ENCODE measurements at places on chromosomes 5 and 9.

GRCh38 chr9:80326105-80326504, 754.3 kb downstream of the TLE4 start:
- no peaks in the 10 kb centered on the region for H3K36me3 ChIP-seq
- no peak overlapping the region for H3K27ac ChIP-seq
- no peak for DNase-seq
- no peak overlapping the region for H3K4me3 ChIP-seq

GRCh38 chr5:206406-206805, 11.5 kb downstream of the CCDC127 start:
- peaks cover 6% of the 10 kb centered on the region for H3K36me3 ChIP-seq
- DNase-seq = no peak
- H3K4me1 ChIP-seq = no peaks in the 10 kb centered on the region
- H3K27ac ChIP-seq = no peak overlapping the region

DNA sequence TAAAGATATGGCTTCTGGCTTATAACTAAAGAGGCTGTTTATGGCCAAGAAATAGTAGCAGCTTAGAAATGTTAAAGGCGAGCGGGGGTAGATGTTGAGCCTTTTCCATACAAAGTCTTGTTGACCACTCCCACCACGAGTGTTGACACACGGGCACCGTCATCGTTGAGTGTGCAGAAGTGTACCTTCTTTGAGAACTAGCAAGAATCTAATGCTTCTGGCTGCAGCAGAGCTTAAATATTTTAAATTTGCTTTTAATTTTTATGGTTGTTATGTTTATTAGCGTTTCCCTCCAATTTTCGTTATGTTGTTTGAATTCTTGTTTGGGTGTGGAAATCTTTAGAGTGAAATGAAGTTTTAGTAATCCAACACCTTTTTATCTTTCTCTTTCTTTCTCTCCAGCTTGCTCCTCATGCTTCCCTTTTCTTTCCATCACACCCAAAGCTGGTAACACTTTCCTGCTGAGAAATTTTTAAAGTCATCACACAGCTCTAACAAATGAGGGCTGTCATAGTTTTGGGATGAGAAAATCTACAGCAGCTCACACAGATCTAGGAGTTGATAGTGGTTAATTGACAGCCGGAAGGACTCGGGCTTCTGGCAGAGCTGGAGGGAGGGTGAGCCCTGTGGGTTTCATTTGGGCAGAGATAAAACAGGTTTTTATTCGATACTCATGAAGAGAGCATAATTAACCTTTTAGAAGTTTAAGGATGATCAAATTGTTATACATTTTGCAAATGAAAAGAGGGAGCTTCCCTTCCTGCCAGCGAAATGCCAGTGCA, 120.1 kb upstream of the ZNF608 start:
- H3K4me1 ChIP-seq = no peaks in the 10 kb centered on the region
- no peak overlapping the region for H3K4me3 ChIP-seq
- no peak overlapping the region for H3K27ac ChIP-seq
- no peaks in the 10 kb centered on the region for H3K27me3 ChIP-seq
- no peaks in the 10 kb centered on the region for H3K36me3 ChIP-seq

- DNase-seq = no peak
- no peaks in the 10 kb centered on the region for H3K36me3 ChIP-seq
- no peaks in the 10 kb centered on the region for H3K27me3 ChIP-seq
- no peak overlapping the region for H3K4me3 ChIP-seq
These were observed 408.3 kb downstream of the MED10 start for GRCh38 chr5:5969942-5970483.

- no peaks in the 10 kb centered on the region for H3K27me3 ChIP-seq
- H3K4me3 ChIP-seq = no peak overlapping the region
- no peak overlapping the region for H3K27ac ChIP-seq
- no peaks in the 10 kb centered on the region for H3K4me1 ChIP-seq
- H3K36me3 ChIP-seq = no peaks in the 10 kb centered on the region
These were observed 1.5 kb upstream of the FCHO2 start for GRCh38 chr5:72954389-72954788.

DNA sequence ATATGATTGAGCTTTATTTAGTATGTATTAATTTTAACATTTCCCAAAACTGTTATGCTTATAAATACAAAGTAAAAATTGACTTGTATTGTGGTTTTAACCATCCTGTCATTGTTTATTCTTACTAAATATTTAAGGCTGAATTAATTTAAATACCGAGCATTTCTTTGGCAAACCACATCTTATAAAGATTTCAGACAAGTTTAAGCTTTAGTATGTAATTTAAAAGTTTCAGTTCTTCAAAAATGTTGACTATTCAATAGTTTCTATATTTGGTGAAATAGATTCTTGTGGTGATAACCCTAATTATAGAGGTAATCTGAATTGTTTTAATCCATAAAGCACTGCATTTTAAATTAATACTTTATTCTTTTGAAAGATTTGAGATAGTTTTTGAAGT, 65.5 kb downstream of the CCNH start:
- no peaks in the 10 kb centered on the region for H3K27me3 ChIP-seq
- peaks cover 7% of the 10 kb centered on the region for H3K4me1 ChIP-seq
- H3K27ac ChIP-seq = peak overlapping the region; percentile 6
- H3K36me3 ChIP-seq = no peaks in the 10 kb centered on the region
- H3K4me3 ChIP-seq = no peak overlapping the region

GRCh38 chr5:173554989-173555705, 61.3 kb downstream of the BOD1 start:
- no peaks in the 10 kb centered on the region for H3K4me1 ChIP-seq
- DNase-seq = no peak
- no peaks in the 10 kb centered on the region for H3K27me3 ChIP-seq
- no peak overlapping the region for H3K4me3 ChIP-seq

DNA sequence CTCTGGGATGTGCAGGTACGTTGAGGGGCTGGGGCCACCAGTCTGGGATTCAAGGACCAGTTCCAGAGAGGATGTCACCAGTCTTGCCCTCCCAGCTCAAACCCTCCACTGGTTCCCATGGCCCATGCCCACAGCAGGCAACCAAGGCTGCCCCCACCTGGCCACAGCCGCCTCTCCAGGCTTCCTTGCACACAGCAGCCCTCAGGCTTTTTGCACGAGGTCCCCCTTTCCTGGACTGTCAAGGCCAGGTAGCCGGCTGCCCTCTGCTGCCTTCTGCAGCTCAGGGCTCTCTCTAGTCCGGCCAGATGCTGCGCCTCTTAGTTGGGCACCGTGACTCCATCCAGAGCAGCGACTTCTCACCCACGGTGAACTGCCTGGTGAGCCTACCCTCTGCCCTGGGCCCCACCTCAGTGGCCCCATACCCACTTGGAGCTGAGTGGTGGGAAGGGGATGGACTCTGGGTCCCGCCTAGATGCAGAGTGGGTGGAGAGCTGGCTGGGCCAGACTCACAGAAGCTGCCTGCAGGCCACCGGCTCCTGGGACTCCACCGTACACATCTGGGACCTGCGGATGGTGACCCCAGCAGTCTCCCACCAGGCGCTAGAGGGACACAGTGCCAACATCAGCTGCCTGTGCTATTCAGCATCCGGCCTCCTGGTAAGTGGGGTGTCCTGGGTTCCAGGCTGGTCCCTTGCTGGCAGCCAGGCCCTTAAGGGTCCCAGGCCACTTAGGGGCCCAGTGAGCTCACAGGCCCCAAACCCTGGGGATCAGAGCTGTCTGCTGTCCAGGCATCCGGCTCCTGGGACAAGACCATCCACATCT, 2.9 kb downstream of the WDR38 start:
- no peaks in the 10 kb centered on the region for H3K27me3 ChIP-seq
- peaks cover 13% of the 10 kb centered on the region for H3K4me1 ChIP-seq
- H3K36me3 ChIP-seq = peaks cover 28% of the 10 kb centered on the region

DNA sequence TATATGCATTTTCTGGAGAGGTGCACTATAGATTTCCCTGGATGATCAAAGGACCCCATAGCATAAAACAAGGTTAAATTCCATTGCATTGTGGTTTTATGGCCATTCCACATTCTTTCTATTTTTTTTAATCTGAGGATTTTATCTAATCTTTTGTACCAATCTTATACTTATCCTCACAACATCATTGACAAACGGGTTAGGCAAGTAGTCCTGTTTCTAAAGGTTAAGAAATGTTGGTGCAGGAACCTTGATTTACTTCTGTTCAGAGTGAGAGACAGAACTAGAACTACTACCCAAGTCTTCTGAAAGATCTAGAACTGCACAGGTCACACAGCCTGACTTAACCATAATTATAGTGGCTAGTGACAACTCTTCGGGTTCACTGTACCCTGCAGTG, 5.7 kb upstream of the DAB2 start:
- H3K36me3 ChIP-seq = no peaks in the 10 kb centered on the region
- no peaks in the 10 kb centered on the region for H3K27me3 ChIP-seq
- no peak for DNase-seq
- H3K4me1 ChIP-seq = no peaks in the 10 kb centered on the region
- H3K27ac ChIP-seq = no peak overlapping the region

GRCh38 chr5:132665574-132666080, 7.7 kb downstream of the IL13 start:
- peaks cover 47% of the 10 kb centered on the region for H3K4me1 ChIP-seq
- DNase-seq = no peak
- no peaks in the 10 kb centered on the region for H3K36me3 ChIP-seq
- H3K27me3 ChIP-seq = no peaks in the 10 kb centered on the region
- no peak overlapping the region for H3K27ac ChIP-seq
- H3K4me3 ChIP-seq = no peak overlapping the region

GRCh38 chr9:88824711-88825110, 166.6 kb upstream of the S1PR3 start:
- no peaks in the 10 kb centered on the region for H3K4me1 ChIP-seq
- H3K36me3 ChIP-seq = no peaks in the 10 kb centered on the region
- H3K27me3 ChIP-seq = no peaks in the 10 kb centered on the region
- DNase-seq = no peak

- H3K4me1 ChIP-seq = peaks cover 29% of the 10 kb centered on the region
- no peaks in the 10 kb centered on the region for H3K36me3 ChIP-seq
- H3K4me3 ChIP-seq = no peak overlapping the region
- no peaks in the 10 kb centered on the region for H3K27me3 ChIP-seq
- DNase-seq = no peak
- H3K27ac ChIP-seq = no peak overlapping the region
These were observed 92.7 kb downstream of the NRG2 start for GRCh38 chr5:139950436-139950835.

DNA sequence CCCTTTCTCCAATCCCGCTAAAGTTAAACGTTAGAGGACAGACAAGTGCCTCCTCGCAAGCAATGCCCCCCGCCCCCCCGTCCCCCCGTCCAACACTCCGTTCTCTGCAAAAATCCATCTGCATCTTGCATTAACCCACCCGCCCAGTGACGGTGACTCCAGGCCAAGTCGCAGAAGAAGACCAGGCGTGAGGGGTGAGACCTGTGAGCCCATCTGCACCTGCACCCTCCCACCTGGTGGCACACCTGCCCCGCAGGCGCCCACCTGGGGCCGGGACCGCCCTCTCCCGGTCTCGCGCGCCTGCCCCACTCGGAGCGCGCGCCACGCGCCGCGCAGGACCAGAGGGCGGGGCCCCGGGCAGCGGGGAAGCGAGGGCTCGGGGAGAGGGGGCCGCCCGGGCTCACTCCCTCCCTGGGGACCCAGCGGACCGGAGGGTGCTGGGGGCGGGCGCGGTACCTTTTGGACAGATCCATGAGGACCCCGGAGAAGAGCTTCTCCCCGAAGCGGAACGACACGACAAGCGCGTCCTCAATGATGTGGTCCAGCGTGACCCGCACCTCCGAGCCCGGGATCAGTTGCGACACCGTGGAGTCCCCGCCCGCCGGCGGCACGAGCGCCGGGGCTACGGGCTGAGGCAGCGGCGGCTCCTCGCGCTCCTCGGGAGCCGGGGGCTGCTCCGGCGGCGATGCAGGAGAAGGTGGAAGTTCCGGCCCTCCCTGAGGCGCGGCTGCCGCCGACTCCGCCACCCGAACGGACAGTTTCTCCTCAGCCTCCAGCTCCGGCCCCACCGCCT, 705 bp downstream of the PWWP2A start:
- peak overlapping the region; percentile 92 for H3K4me3 ChIP-seq
- H3K36me3 ChIP-seq = peaks cover 10% of the 10 kb centered on the region
- no peaks in the 10 kb centered on the region for H3K27me3 ChIP-seq

GRCh38 chr9:26954050-26954508, 2.1 kb upstream of the IFT74 start:
- no peaks in the 10 kb centered on the region for H3K4me1 ChIP-seq
- H3K36me3 ChIP-seq = no peaks in the 10 kb centered on the region
- H3K27ac ChIP-seq = peak overlapping the region; percentile 40
- H3K4me3 ChIP-seq = no peak overlapping the region
- no peaks in the 10 kb centered on the region for H3K27me3 ChIP-seq
- DNase-seq = no peak

DNA sequence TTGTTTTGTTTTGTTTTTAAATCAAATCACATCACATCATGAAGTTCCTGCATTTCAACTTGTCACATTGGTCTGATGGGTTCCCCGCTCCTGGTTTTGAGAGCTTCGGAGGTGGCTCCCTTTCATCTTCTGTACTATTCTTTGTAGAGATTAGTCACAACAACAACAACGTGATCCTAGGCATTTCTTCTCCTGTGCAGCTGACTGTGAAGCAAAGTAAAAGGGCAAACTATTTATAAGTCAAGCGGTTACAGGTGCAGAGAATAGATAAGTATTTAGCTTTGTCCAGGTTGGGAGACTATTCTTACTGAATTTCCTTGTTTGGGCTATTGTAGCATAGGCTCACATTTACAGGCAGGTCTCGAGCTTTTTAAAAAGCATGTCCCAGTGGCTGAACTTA, 197.7 kb upstream of the CDKN2B start:
- no peak for DNase-seq
- H3K4me3 ChIP-seq = no peak overlapping the region
- H3K27ac ChIP-seq = no peak overlapping the region
- H3K4me1 ChIP-seq = no peaks in the 10 kb centered on the region
- no peaks in the 10 kb centered on the region for H3K27me3 ChIP-seq

DNA sequence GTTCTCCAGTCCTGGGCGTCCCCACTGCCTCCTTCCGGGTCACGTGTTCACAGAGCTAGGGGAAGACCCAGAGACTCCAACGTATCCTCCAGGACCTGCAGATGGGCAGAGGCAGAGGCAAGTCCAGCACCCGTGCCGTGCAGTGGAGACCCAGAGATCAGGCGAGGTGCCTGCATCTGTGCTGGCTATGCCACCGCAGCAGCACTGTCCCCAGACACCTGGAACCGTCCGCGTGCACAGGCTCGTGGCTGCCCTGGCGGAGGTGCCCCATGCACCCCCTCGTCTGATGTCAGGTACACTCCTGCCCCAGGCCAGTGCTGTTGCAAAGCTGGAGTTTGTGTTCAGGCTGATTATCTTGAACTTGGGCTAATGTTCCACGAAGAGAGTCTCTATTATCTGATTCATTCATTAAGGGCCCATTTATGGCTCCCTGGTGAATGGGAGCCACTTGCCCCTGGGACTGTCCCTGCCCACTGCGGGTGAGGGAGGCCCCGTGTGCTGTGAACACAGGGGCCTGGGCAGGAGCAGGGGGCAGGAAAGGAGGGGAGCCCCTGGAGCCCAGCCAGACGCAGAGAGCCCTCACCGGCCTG, 13.7 kb downstream of the IRX4 start:
- no peak for DNase-seq
- no peaks in the 10 kb centered on the region for H3K36me3 ChIP-seq
- no peaks in the 10 kb centered on the region for H3K4me1 ChIP-seq
- H3K27ac ChIP-seq = no peak overlapping the region
- H3K27me3 ChIP-seq = peaks cover 8% of the 10 kb centered on the region

GRCh38 chr9:31639451-31639850, 745.0 kb upstream of the ACO1 start:
- no peak for DNase-seq
- no peak overlapping the region for H3K4me3 ChIP-seq
- H3K36me3 ChIP-seq = no peaks in the 10 kb centered on the region
- no peaks in the 10 kb centered on the region for H3K4me1 ChIP-seq
- H3K27me3 ChIP-seq = no peaks in the 10 kb centered on the region
- H3K27ac ChIP-seq = no peak overlapping the region

GRCh38 chr5:140391312-140391711, 10.3 kb upstream of the ANKHD1 start:
- H3K4me1 ChIP-seq = no peaks in the 10 kb centered on the region
- no peak for DNase-seq
- no peaks in the 10 kb centered on the region for H3K36me3 ChIP-seq
- H3K27ac ChIP-seq = no peak overlapping the region
- H3K27me3 ChIP-seq = no peaks in the 10 kb centered on the region

All from GM12878 (cell line).